ENCODE measurements at places on chromosomes 12 and 14.

GRCh38 chr12:1591034-1591433 lies 3.3 kb downstream of the FBXL14 start:
- no peak for DNase-seq

- no peak for DNase-seq
These were observed 66.3 kb upstream of the PLEKHG3 start for GRCh38 chr14:64637735-64638473.

GRCh38 chr12:126358806-126359205 lies 1293.6 kb downstream of the AACS start:
- no peak for DNase-seq

DNA sequence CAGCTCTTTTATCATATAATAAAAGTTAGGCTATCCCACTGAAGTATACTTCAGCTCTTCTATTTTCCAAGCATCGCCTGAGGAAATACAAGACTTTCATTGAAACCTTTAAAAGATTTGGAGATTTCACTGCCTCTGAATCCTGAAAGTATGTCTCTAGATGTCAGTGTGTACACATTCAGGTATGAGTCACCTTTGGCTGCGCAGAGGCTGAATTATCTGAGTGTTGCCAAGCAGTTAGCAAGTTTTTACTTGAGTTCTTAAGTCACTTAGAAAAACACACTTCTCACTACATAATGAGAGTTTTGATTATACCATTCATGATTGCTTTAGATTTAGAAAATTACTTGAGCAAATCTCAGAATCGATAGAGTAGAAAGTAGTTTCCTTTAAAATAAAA lies 210.3 kb downstream of the TMTC2 start:
- peak; percentile 32 for DNase-seq

DNA sequence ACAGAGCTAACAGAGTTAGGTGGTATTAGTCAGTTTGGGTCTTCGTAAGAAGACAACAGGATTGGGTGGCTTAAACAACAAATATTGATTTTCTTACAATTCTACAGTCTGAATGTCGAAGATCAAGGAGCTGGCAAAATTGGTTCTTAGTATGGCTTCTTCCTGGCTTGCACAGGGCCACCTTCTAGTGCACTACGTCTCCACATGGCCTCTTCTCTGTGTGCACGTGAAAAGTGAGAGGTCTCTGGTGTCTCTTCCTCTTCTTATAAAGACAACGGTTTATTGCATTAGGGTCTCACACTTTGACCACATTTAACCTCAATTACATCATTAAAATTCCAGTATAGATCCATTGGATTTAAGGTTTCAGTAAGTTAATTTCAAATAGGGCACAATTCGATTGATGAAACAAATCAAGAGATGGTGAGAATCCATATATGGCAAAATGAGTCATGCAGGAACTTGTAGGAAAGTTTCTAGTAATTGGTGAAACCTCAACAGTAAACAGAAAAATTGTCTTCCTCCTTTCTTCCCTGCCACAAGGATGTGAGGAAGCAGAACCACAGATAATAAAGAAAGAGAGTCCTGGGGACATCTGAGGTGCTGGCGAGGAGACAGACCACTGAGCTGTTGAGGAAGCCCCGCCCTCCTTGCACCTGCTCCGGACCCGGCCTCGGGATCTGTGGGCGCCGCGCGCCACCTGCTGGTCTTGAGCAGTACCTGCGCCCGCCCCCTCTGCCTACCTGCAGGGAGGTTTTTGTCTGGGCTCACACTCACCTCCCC lies 846.7 kb downstream of the TMEM121 start:
- no peak for DNase-seq

DNA sequence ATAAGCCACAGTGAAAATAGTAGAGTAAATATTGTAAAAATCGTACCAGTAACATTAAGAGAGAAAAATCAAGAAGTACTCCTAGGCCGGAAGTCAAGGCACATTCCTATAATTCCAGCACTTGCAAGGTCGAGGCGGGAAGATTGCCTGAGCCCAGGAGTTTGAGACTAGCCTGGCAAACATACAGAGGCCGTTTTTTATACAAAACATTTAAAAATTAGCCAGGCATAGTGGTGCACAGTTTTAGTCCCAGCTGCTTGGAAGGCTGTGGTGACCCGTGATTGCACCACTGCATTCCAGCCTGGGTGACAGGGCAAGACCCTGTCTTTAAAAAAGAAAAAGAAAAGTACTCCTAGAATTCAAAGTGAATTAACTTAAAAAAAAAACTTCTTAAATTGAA lies 341.8 kb downstream of the C12orf50 start:
- peak; percentile 61 for DNase-seq

DNA sequence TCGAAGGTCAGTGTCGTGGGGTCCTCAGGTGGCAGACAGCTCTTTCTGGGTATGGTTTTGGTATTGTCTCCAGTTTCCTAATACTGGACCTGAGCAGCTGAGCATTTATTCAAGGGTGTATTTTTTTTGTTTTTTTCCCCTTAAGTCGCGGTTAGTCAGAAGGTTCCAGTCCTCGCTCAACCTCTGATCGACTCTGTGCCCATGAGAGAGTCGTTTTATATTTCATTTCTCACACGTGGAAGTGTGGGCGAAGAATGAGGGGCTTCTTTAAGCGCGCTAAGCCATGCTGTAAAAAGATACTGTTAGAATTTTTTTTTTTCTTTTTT lies 499 bp downstream of the MIPOL1 start:
- no peak for DNase-seq

DNA sequence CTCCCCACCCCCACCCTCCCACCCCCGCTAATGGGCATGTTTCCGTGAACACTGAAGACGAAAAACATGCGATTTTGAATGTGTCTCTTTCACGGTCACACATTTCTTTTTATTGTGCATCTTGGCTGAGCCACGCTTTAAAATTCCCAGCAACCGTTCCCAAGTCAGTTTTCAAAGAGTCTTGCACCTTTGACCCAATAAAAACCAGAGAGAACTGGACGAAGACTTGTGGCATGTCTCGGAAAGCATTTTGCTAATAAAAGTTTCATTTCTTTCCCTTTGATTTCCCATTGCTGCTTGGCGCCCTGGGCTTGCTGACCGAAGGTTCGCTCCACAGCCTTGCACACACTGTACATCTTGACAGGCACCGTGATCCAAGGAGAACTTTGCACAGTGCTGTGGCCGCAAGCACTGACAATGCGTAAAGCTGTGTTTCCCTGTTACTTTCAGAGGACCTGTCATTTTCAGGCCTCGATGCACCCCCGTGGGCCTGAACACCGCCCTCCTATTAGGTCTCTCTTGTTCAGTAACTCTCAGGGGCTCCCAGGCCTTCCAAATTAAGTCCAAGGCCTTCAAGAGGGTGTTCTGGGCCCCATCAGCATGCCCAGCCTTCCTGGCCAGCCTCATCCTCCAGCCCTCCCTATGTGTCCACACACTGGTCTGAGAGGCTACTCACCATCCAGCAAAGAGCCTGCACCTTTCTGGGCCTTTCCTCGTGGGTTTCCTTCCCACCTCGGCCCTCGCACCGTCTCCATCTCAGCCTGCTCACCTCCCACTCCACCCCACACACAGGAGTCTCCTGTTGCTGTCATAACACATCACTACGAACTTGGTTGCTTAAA lies 63.4 kb upstream of the DIO3 start:
- DNase-seq, result no peak

- no peak for DNase-seq
These were observed 224.1 kb downstream of the ASCL1 start for GRCh38 chr12:103181366-103182152.

DNA sequence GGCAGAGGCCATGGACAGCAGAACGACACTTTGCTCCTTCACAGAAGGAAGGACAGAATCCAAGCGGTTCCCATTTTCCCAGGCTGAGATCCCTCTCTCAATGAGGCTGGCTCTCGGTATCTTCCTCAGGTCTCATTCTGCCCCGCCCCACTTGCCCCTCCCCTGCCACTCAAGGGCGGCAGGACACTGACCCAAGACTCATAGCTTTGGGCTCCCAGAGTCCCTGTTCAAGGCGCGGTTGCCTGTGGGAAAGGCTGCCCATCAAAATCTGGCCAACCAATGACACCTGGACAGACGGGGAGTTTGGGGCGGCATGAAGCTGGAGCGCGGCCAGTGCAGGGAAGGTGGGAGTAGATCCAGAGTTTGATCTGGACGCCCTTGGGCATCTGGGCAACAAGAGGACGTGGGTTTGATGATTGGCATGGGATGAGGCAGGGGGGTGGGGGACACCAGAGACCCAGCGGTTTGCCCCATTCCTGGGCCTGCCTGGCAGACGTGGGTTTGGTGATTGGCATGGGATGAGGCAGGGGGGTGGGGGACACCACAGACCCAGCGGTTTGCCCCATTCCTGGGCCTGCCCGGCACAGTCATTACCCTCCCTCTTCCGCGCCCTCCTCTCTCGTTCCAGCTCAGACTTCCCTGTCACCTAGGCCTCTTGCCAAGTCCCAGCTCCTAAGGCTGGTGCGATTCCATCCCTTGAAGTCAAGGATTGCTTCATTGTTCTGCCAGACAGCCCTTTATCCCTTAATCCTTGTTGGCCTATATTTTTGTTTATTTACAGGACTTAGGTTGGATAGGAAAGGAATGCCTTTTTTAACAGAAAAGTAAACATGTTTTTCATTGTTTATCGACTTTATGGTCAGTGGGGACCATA lies 92.1 kb downstream of the NINJ2 start:
- DNase-seq, result peak; percentile 73

- peak; percentile 80 for DNase-seq
These were observed at the start of gene VRK1 for GRCh38 chr14:96796851-96797581. TSS of gene VRK1 (plus strand) at chr14:96797382. CDS start at chr14:96833472, 36,090 bp downstream.

DNA sequence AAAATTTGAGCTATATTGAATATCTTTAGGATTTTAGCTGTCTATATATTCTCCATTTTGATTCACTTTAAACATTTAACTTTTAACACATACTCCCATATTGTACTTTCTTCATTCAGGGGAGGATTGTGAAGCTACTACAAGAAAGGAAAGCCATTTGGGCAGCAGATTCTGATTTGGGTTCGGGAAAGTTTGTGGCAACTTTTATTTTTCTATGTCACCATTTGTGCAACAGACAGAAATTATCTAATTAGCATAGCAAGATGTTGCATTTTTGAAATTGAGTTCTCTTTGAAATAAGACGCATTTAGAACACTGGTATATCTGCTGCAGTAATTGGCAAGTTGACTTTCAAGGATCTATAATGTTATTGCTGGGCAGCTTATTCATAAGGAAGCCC lies 134.3 kb downstream of the KICS2 start:
- DNase-seq, result no peak

DNA sequence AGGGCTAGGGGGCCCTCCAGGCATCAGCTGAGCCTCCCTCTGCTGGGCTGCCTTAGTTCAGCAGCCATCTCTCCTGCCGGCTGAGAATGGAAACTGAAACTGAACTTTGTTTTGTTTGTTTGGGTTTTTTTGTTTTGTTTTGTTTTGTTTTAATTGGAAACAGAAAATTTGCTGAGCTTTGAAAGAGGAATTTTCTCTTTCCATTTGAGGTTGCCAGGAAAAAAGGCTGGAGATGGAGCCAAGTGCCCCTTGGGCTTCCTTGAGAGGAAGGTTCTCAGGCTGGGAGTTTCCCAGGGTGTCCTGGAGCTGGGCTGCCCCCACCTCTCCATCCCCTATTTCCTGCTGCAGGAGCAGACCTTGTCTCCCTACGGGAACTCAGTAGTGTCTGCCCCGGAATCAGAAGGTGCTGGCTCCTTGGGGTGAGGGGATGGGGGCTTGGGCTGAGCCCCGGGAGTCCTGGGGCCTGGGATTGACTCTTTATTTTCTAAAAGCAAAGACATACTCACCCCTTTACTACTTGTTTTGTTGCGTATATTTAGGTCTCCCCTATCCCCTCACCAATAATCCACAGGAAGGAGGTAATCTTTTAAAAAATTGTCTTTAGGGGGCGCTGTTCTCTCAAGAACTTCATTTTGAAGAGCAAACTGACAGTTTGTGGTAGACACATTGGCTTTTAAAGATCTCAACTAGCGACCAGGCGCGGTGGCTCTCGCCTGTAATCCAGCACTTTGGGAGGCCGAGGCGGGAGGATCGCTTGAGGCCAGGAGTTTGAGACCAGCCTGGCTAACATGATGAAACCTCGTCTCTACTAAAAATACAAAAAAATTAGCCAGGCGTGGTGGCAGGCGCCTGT lies 21.3 kb upstream of the OASL start:
- DNase-seq, result peak; percentile 45

- no peak for DNase-seq
These were observed 46.9 kb upstream of the FLRT2 start for GRCh38 chr14:85483037-85483436.

- no peak for DNase-seq
These were observed 35.0 kb downstream of the ACADS start for GRCh38 chr12:120760349-120761254.

DNA sequence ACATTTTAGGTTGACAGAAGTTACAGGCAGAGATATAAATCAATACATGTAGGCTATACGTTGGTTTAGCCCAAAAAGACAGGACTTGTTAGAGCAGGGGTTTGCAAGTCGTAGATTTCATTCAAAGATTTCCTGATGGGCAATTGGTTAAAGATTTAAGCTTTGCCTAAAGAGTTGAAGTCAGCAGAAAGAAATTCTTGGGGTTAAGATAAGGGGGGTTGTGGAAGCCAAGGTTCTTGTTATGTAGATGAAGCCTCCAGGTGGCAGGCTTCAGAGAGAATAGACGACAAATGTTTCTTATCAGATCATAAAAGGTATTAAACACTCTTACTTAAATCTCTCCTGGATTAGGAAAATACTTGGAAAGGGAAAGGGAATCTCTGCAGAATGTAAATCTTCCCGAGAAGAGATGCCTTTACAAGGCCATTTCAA lies 510.8 kb downstream of the TMTC2 start:
- no peak for DNase-seq

GRCh38 chr14:94044476-94045091 lies 18.4 kb downstream of the OTUB2 start:
- no peak for DNase-seq

- peak; percentile 66 for DNase-seq
These were observed 13.9 kb upstream of the TCP11L2 start for GRCh38 chr12:106288494-106289195.

GRCh38 chr14:24990050-24990449 lies 59.9 kb downstream of the STXBP6 start:
- no peak for DNase-seq

GRCh38 chr12:56522411-56523193 lies 982 bp downstream of the RBMS2 start:
- DNase-seq, result peak; percentile 20

DNA sequence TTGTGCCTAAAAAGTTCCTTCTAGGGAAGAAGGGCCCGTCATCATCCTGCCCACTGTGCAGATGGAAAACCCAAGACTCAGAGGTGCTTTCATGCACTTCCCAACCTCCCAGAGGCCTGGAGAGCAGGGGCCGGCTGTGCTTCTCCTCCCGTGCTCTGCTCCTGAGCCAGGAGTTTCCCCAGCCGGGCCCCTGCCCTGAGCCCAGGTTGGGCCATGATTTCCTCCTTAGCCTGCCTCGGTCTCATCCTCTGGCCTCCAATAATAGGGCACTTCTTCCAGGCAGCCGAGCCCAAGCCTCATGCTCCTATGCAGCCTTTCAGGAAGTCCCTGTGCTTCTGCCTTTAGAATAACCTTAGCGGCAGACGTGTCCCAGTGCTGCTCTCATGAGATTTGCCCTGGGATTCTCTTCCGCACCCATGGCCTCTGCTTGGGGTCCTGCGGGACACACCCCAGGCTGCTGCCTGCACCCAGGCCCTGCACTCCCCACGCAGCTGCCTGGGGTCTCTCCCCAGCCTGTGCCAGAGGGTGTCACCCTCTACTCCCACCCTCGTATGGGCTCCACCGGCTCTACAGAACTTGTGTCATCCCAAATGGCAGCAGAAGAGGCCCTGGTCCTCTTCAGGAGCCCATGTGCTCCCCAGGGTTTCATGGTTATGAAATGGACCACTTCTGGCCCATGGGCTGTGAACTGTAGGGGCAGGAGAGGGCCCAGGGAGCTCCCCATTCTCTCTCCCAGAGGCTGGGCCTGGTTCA lies 359.3 kb downstream of the ADGRD1 start:
- DNase-seq, result no peak

GRCh38 chr14:64715628-64716412 lies 11.6 kb downstream of the PLEKHG3 start:
- DNase-seq, result no peak

GRCh38 chr14:53055003-53055402 lies 98.1 kb downstream of the DDHD1 start:
- peak; percentile 34 for DNase-seq

Data from A172 (cell line).